ENCODE measurements at places on chromosomes 4 and X.
A peak's percentile ranks its signal among the peaks of the same experiment; 100 is the strongest.

DNA sequence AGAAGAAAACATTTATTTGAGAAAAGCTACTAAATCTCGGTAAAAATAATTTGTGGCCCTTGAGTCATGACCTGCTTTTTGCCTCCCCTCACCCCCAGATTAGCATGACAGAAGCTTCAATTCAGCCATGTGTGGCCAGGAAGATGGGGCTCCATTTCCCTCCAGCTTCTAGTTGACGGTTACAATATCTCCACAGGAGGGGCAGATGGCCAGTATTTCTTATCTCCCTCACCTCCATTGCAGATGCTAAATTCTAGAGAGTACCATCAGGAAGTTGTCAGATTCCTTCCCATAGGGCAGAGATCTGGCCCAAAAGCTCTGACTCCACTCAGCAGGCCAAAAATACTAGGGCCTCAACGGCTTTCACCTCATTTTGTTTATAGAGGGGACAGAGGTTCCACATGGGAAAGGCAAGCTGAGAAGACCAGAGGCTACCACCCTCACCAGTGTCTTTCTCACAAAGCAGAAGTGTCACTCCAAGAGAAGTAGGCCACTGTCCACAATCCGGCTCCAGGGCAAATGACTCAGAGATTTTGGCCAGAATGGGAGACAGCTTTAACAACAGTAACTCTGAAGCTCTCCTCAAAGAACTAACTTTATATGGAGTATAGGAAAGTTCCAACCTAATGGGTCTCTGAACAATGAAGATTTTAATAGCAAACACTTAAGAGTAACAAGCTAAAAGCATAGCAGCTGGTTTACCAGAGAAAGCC is 108.3 kb downstream of the TBC1D19 start:
- DNase-seq, result no peak

DNA sequence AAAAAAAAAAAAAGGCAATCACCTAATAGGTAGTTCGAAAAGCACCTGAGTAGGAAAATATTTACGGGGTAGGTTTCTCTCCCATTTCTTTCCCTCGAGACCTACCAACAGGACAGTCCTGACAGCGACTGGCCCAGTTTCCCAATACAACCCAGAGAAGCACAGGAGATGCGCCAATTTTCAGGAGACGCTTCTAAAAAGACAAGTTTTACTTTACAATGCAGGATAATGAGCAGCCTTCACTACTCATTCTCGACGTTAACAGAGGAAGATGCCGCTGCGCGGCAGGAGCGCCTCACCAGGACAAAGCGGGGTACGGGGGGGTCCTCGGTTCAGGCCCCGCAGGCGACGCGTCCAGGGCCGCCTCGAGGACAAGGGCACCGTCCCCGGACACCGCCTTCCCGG is 708 bp downstream of the BCLAF3 start:
- DNase-seq, result no peak

DNA sequence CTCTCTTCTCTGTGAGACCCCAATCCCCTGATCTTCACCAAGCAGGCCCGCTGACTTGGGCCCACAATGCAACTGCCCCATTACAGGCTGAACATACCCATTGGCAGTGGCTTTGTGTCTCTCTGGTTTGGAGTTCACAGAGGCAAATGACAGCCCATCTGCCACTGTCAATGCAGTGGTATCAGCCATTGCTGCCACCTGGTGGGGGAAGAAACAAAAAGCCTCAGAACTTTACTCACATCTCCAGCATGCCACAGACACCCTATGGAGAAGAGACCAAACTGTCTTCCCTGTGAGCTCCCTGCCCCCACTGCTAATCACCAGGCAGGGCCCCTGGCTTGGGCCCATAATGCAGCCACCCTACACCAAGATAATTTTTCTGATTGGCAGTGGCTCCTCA is 729.3 kb upstream of the ACTRT1 start:
- peak; percentile 61 for DNase-seq

- DNase-seq, result no peak
These were observed 106.3 kb upstream of the CBR4 start for GRCh38 chr4:169116270-169116901.

DNA sequence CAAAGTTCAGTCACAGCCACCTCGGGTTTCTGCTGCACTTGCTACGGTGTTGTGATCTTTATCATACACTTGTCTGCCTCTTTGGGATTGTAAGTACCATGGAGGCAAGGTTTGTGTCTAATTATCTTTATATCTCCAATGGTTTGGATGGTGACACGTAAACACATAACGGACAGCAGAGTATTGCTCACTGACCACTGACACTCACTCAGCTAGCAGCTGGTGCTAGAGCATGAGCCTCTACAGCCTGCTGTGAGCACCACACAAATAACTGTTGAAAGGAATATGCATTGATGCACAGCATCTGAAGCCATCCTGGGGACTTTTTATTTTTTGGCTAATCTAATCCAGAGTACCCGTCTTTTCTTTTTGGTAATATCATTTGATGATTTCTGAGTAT is 156.0 kb downstream of the DCLK2 start:
- DNase-seq, result no peak

GRCh38 chr4:29459926-29460325 is 1260.2 kb upstream of the PCDH7 start:
- no peak for DNase-seq

- peak; percentile 95 for DNase-seq
These were observed at the start of gene CPE for GRCh38 chr4:165378745-165379677. Gene CPE (plus strand): TSS chr4:165379008. CDS start chr4:165379222, 214 bp downstream.

GRCh38 chr4:48490680-48491513 is 845 bp downstream of the ZAR1 start:
- peak; percentile 30 for DNase-seq

DNA sequence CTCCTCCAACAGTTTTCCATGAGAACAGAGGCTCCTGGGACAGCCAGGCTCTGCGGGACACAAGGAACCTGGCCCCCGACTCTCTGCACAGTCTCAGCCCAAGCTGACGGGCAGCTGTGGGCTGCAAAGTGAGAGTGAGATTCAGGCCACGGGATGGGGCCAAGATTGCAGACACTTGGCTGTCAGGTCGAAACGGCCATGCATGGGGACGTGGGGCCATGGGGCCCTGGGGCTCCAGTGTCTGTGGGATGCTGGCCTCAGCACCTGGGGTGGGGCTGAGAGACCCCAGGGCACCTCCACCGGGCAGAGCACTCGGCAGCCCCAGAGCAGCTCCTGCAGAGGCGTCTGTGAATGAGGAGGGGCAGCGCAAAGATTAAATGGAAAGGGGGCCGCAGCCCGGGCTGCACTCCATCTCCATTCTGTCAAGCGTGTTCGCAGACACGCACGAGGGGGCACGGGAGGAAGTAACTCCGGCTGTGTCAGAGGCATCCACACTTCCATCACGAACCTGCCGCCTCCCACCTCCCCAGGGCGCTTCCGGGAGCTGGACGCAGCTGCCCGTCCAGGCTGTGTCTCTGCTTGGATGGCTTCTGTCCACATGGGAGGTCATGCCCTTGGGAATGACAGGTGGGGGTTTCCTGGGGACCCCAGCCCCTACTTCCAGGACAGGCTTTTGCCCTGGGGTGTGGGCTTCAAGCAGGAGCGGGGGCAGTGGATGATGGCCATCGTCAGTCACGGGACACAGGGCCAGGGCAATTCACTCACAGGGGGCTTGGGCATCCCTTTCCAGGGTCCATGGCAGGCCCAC is 82.8 kb upstream of the NKX1-1 start:
- DNase-seq, result no peak

- no peak for DNase-seq
These were observed 7.1 kb upstream of the FAM149A start for GRCh38 chr4:186097386-186097785.

DNA sequence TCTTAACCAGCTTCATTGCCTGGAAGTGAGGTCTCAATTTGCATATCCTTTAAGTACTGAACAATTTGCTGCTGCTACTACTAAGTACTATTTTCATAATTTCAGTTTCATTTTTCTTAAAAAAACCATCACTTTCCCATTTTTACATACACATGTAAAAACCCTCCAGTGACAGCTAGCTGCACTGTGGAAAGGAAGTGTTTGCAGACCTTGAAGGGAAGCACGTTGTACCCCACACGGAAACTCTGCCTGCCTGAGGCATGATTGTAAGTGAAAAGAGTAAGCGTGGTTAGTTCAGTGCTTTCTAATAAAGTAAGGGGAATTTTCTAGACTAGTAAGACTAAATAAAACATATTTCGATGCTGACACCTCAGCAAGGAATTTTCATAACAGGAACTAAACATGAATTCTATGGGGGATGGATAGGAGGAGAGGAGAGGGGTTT is 103.6 kb downstream of the RAPGEF2 start:
- no peak for DNase-seq

GRCh38 chr4:31045151-31045550 is 325.0 kb downstream of the PCDH7 start:
- DNase-seq, result no peak

DNA sequence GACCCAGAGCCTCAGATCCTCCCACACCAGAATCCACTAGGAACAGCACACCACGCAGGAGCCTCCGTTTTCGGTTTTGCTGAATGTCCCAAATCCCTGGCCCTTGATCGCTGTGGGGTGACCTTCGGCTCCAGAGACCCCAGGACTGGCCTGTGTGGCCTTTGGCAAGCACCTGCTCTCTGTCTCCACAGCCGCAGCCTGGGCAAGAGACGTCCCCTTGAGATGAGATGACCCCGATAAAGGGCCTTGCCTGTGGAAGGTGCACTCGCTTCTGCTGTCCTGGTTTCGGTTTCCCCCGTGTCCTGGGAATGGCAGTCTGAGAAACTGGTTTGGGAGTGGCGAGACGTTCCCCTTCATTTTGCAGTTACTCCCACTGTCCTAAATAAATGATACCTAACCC is 9.6 kb downstream of the PSAPL1 start:
- DNase-seq, result no peak

GRCh38 chrX:53287493-53288138 is 6.2 kb upstream of the IQSEC2 start:
- no peak for DNase-seq

DNA sequence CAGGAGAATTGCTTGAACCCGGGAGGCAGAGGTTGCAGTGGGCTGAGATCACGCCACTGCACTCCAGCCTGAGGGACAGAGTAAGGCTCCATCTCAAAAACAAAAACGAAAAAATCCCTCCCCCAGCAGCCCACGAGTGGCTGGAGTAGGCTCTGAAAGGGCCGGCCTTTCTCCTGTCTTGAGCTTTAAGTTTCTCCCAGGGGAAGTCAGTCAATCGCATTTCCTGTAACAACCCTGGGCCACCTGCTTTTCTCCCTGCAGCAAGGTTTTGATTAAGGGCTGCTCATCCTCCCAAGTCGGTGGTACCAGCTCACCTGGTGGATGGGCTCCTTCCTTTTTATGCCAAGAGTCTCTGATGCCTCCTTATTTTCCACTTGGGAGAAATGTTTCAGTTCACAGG is 2.0 kb upstream of the NYX start:
- DNase-seq, result no peak

- DNase-seq, result no peak
These were observed 67.3 kb downstream of the FBXO8 start for GRCh38 chr4:174215961-174216680.

GRCh38 chr4:8326206-8326605 is 56.7 kb downstream of the HTRA3 start:
- DNase-seq, result no peak

DNA sequence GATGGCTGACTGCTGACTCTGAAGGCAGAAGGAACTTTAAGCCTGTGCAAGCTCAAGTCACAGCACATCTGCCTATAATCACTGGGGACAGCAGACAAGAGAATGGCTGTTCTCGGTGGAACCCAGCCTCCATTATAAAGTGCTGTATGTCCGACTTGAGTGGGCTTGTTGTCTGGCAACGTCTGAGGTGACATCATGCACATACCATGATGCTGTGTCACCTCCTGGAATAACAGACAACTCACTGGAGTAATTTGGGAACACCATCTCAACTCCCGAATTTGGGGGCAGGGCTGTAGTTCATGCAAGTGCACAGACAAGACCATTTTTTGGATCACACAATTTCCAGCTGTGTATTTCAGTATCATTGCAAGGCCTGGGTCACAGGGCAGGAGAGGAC is 59.8 kb upstream of the GPM6B start:
- DNase-seq, result no peak

GRCh38 chrX:123803331-123803983 is 56.4 kb upstream of the XIAP start:
- no peak for DNase-seq

GRCh38 chr4:46886711-46887110 is 22.3 kb downstream of the COX7B2 start:
- DNase-seq, result no peak

GRCh38 chr4:52873191-52873590 is 11.1 kb downstream of the RASL11B start:
- DNase-seq, result no peak

Data from D341Med (cell line).